ENCODE measurements at places on chromosomes 13 and 19.
A peak's percentile ranks its signal among the peaks of the same experiment; 100 is the strongest.

GRCh38 chr13:26601669-26602068 lies 44.2 kb downstream of the WASF3 start:
- DNase-seq, result no peak

DNA sequence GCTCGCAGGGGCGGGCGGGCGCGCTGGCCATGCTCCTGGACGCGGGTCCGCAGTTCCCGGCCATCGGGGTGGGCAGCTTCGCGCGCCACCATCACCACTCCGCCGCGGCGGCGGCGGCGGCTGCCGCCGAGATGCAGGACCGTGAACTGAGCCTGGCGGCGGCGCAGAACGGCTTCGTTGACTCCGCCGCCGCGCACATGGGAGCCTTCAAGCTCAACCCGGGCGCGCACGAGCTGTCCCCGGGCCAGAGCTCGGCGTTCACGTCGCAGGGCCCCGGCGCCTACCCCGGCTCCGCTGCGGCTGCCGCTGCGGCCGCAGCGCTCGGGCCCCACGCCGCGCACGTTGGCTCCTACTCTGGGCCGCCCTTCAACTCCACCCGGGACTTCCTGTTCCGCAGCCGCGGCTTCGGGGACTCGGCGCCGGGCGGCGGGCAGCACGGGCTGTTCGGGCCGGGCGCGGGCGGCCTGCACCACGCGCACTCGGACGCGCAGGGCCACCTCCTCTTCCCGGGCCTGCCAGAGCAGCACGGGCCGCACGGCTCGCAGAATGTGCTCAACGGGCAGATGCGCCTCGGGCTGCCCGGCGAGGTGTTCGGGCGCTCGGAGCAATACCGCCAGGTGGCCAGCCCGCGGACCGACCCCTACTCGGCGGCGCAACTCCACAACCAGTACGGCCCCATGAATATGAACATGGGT lies 599 bp downstream of the ZIC2 start:
- DNase-seq, result peak; percentile 50

- DNase-seq, result peak; percentile 68
Observed at GRCh38 chr19:7674010-7675005, 2.6 kb upstream of the MCEMP1 start.

- no peak for DNase-seq
Observed at GRCh38 chr19:55659822-55660221, 5.0 kb downstream of the U2AF2 start.

DNA sequence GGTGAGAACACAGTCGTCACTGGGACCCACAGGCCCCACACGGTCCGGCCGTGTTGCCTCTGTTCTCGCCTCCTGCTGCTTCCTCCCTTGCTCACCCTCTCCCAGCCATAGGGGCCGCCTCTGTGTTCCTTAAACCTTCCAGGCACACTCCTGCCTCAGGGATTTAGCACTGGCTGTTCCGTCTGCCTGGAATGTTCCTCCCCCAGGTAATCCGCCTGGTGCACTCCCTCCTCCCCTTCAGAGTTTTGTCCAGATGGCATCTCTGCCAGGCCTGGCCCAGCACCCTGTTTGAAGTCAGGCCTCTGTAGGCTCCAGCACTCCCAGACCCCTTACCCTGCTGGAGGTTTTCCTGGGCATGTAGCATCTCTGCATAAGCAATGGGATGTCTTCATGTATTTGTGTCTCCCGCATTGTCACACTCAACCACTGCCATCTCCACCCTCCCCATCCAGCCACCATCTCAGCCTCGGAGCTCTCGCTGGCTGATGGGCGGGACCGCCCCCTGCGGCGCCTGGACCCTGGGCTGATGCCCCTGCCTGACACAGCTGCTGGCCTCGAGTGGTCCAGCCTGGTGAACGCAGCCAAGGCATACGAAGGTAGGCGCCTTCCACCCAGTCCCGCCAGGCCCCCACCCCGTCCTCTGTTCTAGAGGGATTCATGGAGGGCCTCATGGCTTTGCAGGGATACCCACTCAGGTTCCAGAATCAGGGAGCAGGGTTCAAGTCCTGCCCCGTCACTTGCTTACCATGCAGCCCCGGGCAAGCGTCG lies 25.9 kb downstream of the DPF1 start:
- no peak for DNase-seq

GRCh38 chr19:38718747-38719543 lies 25.3 kb downstream of the CAPN12 start:
- no peak for DNase-seq

GRCh38 chr19:13781547-13781946 lies 7.3 kb downstream of the C19orf53 start:
- peak; percentile 48 for DNase-seq

DNA sequence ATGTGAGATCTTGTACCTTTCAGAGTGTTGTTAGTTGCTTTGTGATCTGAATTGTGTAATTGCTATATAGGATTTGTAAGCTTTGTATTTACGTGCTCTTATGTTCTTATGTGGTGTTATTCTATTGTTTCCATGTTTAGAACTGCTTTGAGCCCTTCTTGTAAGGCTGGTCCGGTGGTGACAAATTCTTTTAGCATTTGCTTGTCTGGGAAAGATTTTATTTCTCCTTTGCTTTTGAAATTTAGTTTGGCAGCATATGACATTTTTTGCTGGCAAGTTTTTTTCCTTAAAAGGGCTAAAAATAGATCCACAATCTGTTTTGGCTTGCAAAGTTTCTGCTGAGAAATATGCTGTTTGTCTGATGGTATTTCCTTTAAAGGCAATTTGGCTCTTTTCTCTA lies 1089.2 kb upstream of the PCDH9 start:
- no peak for DNase-seq
